ENCODE measurements at places on chromosomes 6 and 20.
A peak's percentile ranks its signal among the peaks of the same experiment; 100 is the strongest.

DNA sequence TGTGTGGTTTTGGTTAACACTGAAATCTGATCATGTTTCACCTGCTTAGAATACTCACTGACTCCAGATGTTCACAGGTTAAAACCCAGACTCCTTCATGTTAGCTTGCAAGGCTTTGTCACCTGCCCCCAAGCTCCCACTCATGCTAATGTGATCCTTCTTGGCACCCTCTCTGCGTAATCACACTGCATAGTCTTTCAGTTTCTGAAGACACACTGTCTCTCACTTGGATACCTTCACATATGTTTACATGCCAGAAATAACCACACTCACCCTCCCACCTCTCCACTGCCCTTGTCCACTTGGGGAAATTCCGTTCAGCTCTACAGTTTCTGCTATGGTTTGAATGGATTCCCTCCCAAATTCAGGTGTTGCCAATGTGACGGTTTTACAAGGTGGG is 234.7 kb upstream of the SASH1 start:
- no peak for DNase-seq

- DNase-seq: no peak
Measured at GRCh38 chr6:156790711-156791319, 13.6 kb downstream of the ARID1B start.

DNA sequence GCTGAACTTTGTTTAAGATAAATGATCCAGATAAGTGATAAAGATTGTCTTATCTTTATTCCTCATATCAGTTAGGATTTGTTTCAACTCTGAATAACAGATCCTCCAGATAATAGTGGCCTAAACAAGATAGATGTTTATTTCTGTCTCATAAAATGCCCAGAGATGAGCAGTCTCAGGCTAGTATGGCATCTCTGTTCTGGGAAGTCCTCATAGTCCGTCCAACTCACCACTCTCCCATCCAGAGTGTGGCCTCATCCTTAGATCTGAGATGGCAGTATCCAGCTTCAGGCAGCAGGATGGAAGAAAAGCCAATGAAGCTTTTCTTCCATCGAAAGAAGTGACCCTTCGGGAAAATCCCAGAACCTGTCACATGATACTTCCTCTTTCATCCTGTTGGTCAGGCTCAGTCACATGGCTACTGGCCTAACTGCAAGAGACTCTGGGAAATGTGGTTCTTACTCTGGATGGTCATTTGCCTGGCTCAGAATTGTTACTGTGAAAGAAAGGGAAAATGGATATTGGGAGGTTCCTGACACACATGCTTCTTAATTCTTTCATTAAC is 29.4 kb upstream of the TAGAP start:
- DNase-seq: peak; percentile 53

- no peak for DNase-seq
Measured at GRCh38 chr20:12592756-12593155, 416.0 kb upstream of the SPTLC3 start.

GRCh38 chr6:148727104-148727503 is 19.7 kb upstream of the UST start:
- no peak for DNase-seq

GRCh38 chr20:10619427-10619826 is 54.4 kb downstream of the JAG1 start:
- peak; percentile 97 for DNase-seq

DNA sequence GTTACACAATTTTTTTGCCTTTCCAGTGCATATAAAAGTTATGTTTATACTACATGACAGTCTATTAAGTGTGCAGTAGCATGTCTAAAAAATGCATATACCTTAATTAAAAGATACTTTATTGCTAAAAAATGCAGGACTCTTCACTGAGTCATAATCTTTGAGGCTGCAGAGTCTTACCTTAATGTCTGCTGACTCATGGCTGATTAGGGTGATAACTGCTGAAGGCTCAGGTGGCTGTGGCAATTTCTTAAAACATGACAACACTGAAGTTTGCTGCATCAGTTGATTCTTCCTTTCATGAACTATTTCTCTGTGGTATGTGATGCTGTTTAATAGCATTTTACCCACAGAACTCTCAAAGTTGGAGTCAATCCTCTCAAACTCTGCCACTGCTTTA is 19.1 kb downstream of the ZSCAN23 start:
- DNase-seq: no peak

DNA sequence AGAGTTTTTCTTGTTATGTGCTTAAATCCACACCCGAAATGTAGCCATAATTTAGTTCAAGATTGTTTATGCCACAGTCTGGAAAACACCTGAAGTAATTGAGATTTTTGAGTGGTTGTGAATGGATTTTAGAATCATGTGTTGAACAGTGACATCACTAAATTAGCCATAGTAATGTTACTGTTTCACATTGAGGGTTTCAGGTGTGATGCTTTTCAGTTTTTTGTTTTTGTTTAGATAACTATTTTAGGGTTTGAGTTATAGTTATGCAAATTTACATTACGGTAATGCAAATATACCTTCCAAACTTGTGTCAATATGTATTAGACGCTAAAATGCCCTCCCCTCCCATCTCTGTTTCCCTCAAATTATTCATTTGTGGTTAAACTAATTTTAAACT is 22.9 kb downstream of the QKI start:
- no peak for DNase-seq

DNA sequence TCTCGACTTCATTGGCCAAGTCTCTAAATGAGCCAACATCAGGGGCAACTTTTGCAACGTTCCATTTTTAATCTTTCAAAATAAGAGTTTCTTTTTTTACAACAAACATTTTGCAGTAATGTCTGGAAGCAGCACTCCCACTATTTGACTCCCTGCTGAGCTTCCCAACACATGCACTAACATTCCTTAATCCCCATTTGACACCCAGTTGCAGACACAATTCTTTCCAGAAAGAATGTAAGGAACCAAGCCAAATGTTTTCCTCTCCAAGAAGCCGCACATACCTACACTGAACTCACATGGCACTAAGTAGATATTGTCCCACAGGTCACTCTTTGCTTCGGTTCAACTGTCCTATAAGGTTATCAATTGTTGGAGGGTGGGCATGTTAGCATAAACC is 165.6 kb downstream of the GRM1 start:
- DNase-seq: no peak

DNA sequence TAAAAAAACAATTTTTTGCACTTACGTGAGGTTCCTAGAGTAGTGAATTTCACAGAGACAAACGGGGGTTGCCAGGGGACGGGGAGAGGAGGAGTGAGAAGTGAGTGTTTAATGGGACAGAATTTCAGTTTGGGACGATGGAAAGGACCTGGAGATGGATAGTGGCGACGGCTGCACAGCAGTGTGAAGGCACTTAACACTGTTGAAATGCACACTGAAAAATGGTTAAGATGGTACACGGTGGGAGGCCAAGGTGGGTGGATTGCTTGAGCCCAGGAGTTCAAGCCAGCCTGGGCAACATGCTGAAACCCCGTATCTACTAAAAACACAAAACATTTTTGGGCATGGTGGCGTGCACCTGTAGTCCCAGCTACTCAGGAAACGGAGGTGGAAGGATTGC is 31.4 kb downstream of the RPP40 start:
- no peak for DNase-seq

GRCh38 chr6:111119571-111120329 is 32.4 kb downstream of the SLC16A10 start:
- peak; percentile 46 for DNase-seq

- DNase-seq: no peak
Measured at GRCh38 chr20:64110411-64111068, 3.2 kb upstream of the NPBWR2 start.

GRCh38 chr6:159134701-159135364 is 34.4 kb upstream of the FNDC1 start:
- peak; percentile 53 for DNase-seq

DNA sequence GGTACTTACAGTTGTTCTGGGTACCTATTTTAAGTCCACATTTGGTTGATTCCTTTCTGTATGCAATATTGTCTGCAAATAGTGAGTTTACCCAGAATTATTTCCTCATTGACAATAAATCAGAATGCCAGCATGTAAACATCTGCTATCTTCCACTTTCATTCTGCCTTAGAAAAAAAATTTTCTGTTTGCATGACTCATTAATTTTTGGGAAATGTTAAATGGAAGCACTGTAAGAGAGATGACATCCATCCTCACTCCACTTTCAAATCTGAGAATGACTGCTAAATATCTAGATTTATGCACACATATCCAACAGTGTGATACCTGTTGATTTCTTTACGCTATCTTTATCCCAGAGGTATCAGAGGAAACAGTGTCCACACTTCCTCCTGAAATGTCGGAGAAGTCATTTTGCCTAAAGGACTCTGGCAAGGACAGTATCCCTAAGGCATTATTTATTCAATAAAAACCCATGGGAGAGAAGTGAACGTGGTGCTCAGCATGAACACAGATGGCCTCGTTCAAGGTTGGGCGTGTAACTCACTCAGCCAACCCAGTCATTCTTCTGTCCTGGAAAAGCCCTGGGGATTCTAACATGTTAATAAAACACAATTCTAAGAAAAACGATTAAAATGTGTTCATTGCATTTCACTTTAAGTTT is 780.9 kb downstream of the QKI start:
- DNase-seq: peak; percentile 45

- peak; percentile 78 for DNase-seq
Measured at GRCh38 chr6:30102414-30102969, 10.4 kb downstream of the TRIM31 start.

GRCh38 chr6:73610444-73611275 is 43.1 kb downstream of the SLC17A5 start:
- peak; percentile 53 for DNase-seq

DNA sequence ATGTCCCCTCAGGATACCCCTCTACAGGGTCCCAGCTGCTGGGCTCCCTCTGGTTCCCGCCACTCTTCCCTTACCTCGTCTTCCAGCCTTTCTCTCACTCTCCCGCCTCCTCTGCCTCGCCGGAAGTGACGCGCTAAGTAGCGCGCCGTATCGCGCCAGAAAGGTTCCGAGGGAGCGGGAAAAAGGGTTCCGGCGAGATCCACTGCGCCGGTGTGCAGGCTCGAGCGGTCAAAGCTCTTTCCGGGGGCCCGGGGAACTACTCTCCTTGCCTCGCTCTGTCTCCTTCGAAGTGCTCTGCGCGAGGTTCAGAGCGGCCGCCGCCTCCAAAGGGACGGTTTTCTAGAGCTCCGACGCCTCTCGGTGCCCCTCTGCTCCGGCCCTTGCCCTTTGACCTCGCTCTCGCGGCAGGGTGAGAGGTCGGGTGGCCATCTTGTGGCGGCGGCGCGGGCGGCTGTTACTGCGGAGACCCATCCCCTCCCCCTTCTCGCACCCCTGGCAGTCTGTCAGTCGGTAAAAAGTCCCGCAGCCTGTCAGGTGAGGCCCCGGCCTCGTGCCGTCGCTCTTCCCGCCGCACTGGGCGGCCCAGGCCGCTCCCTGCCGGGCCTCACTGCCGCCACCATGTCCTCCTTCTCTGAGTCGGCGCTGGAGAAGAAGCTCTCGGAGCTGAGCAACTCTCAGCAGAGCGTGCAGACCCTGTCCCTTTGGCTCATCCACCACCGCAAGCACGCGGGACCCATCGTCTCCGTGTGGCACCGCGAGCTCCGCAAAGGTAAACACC is at the start of the genes RPRD1B and TTI1:
Gene RPRD1B, plus strand, starts transcription at position 417 of the 778 bp plus-strand sequence. Its CDS starts 202 bp downstream, at position 619.
Gene TTI1, minus strand, starts transcription at position 127 of the 778 bp plus-strand sequence. CDS start 19,640 bp downstream, outside the sequence.
- peak; percentile 85 for DNase-seq

All from fibroblast of mammary gland (primary cell).